IgD-negative memory B cell (primary cell): ENCODE measurements at places on chromosomes 13 and 19. TPM values are rescaled to one million over a fixed set of nuclear protein-coding genes. Genes with fewer than 3 reads are reported as not detected.

FAM83E gene
- not detected for polyA plus RNA-seq

KANK3 gene
- polyA plus RNA-seq: not detected

TEX26 gene
- polyA plus RNA-seq: not detected

LRP3 gene
- not detected for polyA plus RNA-seq

RFPL4A gene
- polyA plus RNA-seq: not detected

SIGLEC8 gene
- polyA plus RNA-seq: not detected

CGB2 gene
- polyA plus RNA-seq: not detected

PRKCG gene
- polyA plus RNA-seq: not detected

PSENEN gene
- polyA plus RNA-seq: 85.0 TPM

CAPS gene
- polyA plus RNA-seq: 3.7 TPM

ZNF554 gene
- 4.7 TPM for polyA plus RNA-seq

FGF9 gene
- 3.6 TPM for polyA plus RNA-seq

PABPC3 gene
- 0.10 TPM for polyA plus RNA-seq
